CD4-positive, CD25-positive, alpha-beta regulatory T cell (primary cell): ENCODE measurements at places on chromosomes 1 and 21. TPM values are rescaled to one million over a fixed set of nuclear protein-coding genes. Genes with fewer than 3 reads are reported as not detected.
A peak's percentile ranks its signal among the peaks of the same experiment; 100 is the strongest.

DNA sequence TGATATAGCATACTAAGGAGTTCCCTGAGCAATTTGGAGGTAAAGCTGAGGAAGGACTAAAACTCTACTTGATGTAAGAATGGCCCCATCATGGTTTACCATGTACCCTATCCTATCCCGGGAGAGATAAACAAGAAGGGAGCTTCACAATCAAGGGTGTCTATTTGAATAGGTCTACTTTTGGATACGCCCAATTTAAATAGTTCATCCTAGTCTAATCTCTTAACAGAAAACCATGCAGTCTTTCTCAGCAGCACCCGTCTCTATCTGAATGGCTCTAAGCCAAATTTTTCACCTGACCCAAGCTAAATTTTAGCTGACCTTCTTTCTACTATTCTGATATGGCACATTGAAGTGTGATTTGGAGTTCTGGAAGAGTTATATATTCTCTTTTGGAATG is 122.0 kb downstream of the TNNI3K start:
- no peaks in the 10 kb centered on the region for H3K36me3 ChIP-seq
- DNase-seq, result no peak
- no peak overlapping the region for H3K27ac ChIP-seq

The PLA2G2D gene
- not detected for total RNA-seq

DNA sequence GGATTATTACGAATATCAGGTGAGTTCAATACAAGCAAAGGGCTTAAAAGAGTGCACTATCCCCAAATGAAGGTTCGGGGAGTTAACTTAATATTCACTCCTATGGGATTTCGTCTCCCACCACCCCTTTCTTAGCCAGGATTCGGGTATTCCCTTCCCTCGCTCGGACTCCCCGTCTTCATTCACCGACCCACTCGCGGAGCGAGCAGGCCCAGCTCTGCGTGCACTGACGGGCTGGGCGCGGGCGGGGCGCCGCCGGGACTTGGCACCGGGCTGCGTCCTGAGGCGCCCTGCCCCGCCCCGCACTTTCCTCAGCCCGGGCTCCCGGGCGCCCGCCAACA is 7.7 kb upstream of the MPZL1 start:
- no peaks in the 10 kb centered on the region for H3K27me3 ChIP-seq
- peak overlapping the region; percentile 85 for H3K4me3 ChIP-seq
- peaks cover 26% of the 10 kb centered on the region for H3K4me1 ChIP-seq
- no peak for DNase-seq

DNA sequence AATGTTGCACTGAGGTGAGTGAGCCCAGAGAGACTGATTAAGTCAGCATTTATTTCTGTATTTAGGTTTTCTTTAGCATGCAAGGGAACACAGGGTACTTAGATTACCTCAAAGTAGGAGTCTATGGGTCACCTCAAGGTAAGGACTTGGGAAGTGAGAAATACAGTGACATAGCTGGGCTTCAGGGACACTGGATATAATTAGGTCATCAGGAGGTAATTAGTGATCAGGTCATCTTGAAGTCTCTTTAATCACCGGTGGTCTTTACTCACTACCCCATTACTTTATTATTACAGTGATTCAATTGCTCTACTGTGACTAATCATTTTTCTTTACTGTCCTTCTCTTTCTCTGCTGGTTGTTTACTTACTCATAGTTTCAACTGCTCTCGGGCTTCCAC is 59.9 kb upstream of the KCNK1 start:
- no peaks in the 10 kb centered on the region for H3K4me1 ChIP-seq
- no peaks in the 10 kb centered on the region for H3K27me3 ChIP-seq
- no peak overlapping the region for H3K27ac ChIP-seq
- no peak for DNase-seq

The OLIG2 gene
- not detected for total RNA-seq

GRCh38 chr1:228082918-228083870 is 686 bp downstream of the ARF1 start:
- peak overlapping the region; percentile 86 for H3K4me3 ChIP-seq
- DNase-seq, result peak; percentile 59
- H3K27ac ChIP-seq, result peak overlapping the region; percentile 92
- peaks cover 4% of the 10 kb centered on the region for H3K36me3 ChIP-seq
- peaks cover 65% of the 10 kb centered on the region for H3K4me1 ChIP-seq

The CORT gene
- total RNA-seq, result not detected

The CD84 gene
- 135 TPM for total RNA-seq

GRCh38 chr1:12434174-12434573 is 183.8 kb downstream of the DHRS3 start:
- no peak for DNase-seq
- peaks cover 25% of the 10 kb centered on the region for H3K36me3 ChIP-seq
- H3K4me3 ChIP-seq, result peak overlapping the region; percentile 64
- no peaks in the 10 kb centered on the region for H3K27me3 ChIP-seq
- peaks cover 42% of the 10 kb centered on the region for H3K4me1 ChIP-seq

GRCh38 chr1:177243773-177244172 is 73.0 kb downstream of the BRINP2 start:
- no peak overlapping the region for H3K27ac ChIP-seq
- no peaks in the 10 kb centered on the region for H3K36me3 ChIP-seq
- H3K27me3 ChIP-seq, result no peaks in the 10 kb centered on the region
- H3K4me3 ChIP-seq, result no peak overlapping the region
- H3K4me1 ChIP-seq, result no peaks in the 10 kb centered on the region

The RAB25 gene
- total RNA-seq, result 1.5 TPM

The LCE1B gene
- total RNA-seq, result not detected

DNA sequence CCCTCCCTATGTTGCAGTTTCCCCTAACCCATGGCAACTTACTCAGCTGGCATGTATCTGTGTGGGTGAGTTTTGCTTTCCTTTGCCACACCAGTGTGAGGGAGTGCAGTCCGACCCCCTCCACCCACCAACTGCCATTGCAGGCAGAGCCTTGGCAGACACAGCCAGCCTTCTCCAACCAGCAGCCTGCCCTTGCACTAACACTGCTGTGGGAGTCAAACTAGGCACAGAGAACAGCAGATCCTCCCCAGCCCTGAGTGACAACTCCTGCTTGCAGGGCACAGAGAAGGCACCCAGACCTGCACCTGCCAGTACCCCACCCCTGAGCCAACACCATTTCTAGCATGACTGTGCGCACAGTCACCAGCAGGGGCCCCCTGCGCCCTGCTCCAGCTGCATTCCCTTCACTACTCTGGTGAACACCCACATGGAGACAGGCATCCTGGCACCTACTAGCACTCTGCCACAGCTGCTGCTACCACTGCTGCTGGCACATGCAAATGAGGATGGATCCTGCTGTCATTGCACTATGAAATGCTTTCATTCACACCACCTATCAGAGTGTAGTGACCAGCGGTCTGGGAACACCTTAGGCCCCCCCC is 98.4 kb downstream of the MAGI3 start:
- H3K4me1 ChIP-seq, result no peaks in the 10 kb centered on the region
- H3K27ac ChIP-seq, result no peak overlapping the region
- no peak for DNase-seq
- no peaks in the 10 kb centered on the region for H3K27me3 ChIP-seq

The FOXE3 gene
- not detected for total RNA-seq

GRCh38 chr1:8661185-8662110 is 156.0 kb downstream of the RERE start:
- DNase-seq, result no peak
- no peaks in the 10 kb centered on the region for H3K27me3 ChIP-seq
- no peak overlapping the region for H3K4me3 ChIP-seq
- H3K36me3 ChIP-seq, result no peaks in the 10 kb centered on the region
- no peak overlapping the region for H3K27ac ChIP-seq

The HES2 gene
- total RNA-seq, result not detected

- H3K27ac ChIP-seq, result no peak overlapping the region
- no peak for DNase-seq
Observed at GRCh38 chr1:103283841-103284669, 175.7 kb upstream of the COL11A1 start.

DNA sequence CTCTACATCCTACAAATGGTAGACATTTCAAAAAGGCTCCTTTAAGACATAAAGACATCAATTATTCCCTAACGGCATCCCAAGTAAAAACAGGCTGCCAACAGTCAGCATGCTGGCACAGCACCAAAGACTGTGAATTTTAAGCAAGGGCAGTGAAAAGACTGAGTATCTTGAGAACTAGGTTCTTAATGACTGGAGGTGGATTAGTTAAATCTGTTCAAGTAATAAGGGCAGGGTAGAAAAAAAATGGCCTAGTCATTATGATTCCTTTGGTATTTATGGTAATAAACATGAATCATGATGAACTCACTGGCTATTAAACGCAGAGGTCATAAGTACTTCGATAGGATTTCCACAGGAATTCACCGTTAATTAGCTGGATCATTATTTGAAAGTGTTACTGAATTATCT is 75.2 kb downstream of the KIFAP3 start:
- H3K4me3 ChIP-seq, result no peak overlapping the region
- no peak overlapping the region for H3K27ac ChIP-seq
- no peaks in the 10 kb centered on the region for H3K4me1 ChIP-seq
- H3K27me3 ChIP-seq, result no peaks in the 10 kb centered on the region
- no peak for DNase-seq

The LAMC2 gene
- total RNA-seq, result not detected

DNA sequence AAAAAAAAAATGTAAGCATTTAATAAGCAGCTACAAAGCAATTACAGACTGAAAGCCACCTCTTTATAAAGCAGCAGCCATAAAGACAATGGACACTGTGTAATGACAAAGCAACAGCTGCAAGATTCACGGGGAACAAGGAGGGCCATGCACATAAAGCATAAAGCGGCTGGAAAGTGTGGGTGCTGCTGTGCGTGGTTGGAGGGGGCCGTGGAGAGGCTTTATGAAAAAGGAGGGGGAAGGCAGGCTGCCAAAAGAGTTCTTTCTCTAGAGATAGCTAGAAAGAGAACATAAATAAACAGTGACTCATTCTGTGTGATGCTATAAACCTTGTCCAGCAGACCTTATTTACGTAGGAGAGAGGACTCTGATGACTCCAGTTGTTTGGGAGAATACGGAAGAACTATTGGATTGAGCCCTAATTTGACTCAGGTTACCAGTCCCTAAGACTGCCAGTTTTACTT is 49.3 kb downstream of the ADAMTS1 start:
- no peaks in the 10 kb centered on the region for H3K4me1 ChIP-seq
- H3K36me3 ChIP-seq, result no peaks in the 10 kb centered on the region

GRCh38 chr1:247542811-247543210 is 6.1 kb upstream of the GCSAML start:
- H3K27ac ChIP-seq, result no peak overlapping the region
- no peak for DNase-seq
- H3K4me1 ChIP-seq, result no peaks in the 10 kb centered on the region
- no peak overlapping the region for H3K4me3 ChIP-seq
- no peaks in the 10 kb centered on the region for H3K36me3 ChIP-seq

GRCh38 chr1:90671741-90672140 is 45.4 kb downstream of the BARHL2 start:
- DNase-seq, result no peak
- H3K4me3 ChIP-seq, result no peak overlapping the region
- H3K27me3 ChIP-seq, result peaks cover 4% of the 10 kb centered on the region
- no peaks in the 10 kb centered on the region for H3K4me1 ChIP-seq
- H3K36me3 ChIP-seq, result no peaks in the 10 kb centered on the region
- H3K27ac ChIP-seq, result no peak overlapping the region

DNA sequence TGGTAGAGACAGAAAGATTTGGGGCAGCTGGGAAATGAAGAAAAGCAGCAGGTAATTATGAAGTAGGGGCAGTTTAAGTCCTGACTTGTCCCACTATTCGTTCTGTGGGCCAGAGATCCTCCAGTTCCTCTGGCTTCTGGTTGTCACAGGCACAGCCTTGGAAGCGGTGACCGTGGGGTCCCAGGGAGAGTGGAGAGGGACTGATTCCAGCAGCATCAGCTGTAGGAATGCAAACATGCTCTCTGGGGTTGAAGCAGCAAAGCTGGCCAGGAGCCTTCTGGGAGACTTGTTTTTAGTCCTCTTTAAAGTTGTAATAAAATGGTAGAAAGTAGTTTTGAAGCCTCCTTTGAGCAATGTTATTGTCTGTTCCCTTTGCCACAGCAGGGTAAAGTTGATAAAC is 488.0 kb downstream of the LMO4 start:
- no peaks in the 10 kb centered on the region for H3K36me3 ChIP-seq
- no peaks in the 10 kb centered on the region for H3K27me3 ChIP-seq
- DNase-seq, result no peak
- H3K4me3 ChIP-seq, result no peak overlapping the region

- peaks cover 3% of the 10 kb centered on the region for H3K27me3 ChIP-seq
- H3K4me1 ChIP-seq, result no peaks in the 10 kb centered on the region
Observed at GRCh38 chr1:42422737-42423136, 33.1 kb downstream of the ZMYND12 start.

The CFHR4 gene
- not detected for total RNA-seq

DNA sequence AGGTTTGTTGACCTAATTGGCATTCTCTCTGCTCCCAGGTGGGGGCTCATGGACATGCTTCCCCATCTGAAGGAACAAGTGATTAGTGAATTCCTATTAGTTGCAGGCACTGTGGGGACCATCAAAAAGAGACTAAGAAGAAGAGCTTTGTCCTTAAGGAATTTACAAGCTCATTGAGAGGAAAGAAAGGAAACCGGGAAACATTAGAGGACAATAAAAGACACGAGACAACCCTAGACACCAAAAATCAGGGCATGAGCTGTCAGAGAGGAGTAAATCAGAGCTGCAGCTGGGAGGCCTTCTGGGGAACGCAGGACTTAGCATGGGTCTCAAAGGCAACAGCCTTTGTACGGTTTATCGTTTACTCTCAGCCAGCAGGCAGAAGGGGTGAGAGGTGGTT is 45.1 kb downstream of the BACE2 start:
- H3K27me3 ChIP-seq, result no peaks in the 10 kb centered on the region
- H3K36me3 ChIP-seq, result no peaks in the 10 kb centered on the region
- no peak for DNase-seq

DNA sequence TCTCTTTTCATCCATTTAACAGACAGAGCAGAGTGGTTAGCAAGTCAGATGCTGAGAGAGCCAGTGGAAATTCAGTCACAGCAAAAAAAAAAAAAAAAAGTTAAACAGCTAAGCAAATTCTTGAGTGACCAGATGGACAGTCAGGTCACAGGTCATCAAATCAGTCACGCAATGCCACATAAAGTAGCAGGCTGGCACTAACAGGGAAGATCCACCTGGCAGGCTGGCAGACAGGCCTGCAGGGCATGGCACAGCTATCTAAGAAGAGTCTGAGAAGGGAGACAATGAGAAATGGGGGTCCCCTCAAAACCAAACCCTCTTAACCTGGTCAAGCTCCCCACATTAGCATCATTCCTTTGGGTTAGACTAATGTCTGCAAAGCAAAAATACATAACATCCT is 371.9 kb downstream of the TTLL7 start:
- H3K4me3 ChIP-seq, result no peak overlapping the region
- H3K27me3 ChIP-seq, result no peaks in the 10 kb centered on the region
- no peak for DNase-seq

The PYHIN1 gene
- 97.3 TPM for total RNA-seq
